Chondrocyte (in vitro differentiated cells): ENCODE measurements at places on chromosomes 5 and 9. TPM values are rescaled to one million over a fixed set of nuclear protein-coding genes. Genes with fewer than 3 reads are reported as not detected.

The AQP7 gene
- 0.30 to 0.80 TPM (median 0.33 TPM) in 3 replicates for total RNA-seq

The STARD4 gene
- total RNA-seq: 47.7 to 70.9 TPM (median 69.6 TPM) in 3 replicates

GRCh38 chr9:101625876-101626275 is 31.1 kb upstream of the PPP3R2 start:
- peaks cover 4% of the 10 kb centered on the region for H3K4me1 ChIP-seq
- DNase-seq: no peak
- H3K36me3 ChIP-seq: no peaks in the 10 kb centered on the region
- no peak overlapping the region for H3K27ac ChIP-seq
- H3K27me3 ChIP-seq: peaks cover 13% of the 10 kb centered on the region

The IFNK gene
- not detected in 3 replicates for total RNA-seq

The FRRS1L gene
- total RNA-seq: 3.6 to 5.3 TPM (median 4.1 TPM) in 3 replicates

DNA sequence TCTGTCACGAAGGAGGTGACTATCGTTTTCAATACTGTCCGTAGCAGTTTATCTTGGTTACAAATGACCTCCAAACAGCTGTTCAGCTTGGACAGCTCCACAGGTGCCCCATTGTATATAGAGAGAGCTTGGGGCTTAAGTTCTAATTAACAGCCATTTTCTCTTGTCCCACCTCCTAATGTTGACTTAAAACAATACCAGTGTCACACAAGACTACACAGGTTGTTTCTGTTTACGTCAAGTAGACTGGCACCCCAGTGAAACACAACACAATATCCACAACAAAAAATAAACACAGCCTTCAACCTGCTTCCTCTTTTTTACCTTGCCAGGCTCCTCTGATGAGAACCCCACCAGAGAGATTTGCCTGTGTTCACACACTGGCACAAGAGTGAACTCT is 39.8 kb upstream of the TLE1 start:
- H3K27me3 ChIP-seq: peaks cover 2% of the 10 kb centered on the region
- no peaks in the 10 kb centered on the region for H3K36me3 ChIP-seq
- DNase-seq: no peak
- peaks cover 6% of the 10 kb centered on the region for H3K4me1 ChIP-seq

DNA sequence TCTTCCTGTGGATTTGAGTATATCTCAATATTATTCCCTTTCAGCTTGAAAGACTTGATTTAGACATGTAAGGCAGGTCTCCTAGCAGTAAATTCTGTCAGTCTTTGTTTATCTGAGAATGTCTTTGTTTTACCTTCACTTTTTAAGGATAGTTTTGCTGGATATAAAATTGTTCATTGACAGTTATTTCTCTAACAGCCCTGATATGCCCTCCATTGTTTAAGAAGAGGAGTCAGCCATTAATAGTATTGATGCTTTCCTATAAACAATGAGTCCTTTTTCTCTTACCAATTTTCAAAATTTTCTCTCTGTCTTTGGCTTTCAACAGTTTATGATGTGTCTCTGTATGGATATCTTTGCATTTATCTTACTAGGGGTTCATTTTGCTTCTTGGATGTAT is 163.5 kb upstream of the ANKRD55 start:
- H3K4me1 ChIP-seq: no peaks in the 10 kb centered on the region
- H3K36me3 ChIP-seq: peaks cover 16% of the 10 kb centered on the region
- DNase-seq: no peak
- no peaks in the 10 kb centered on the region for H3K27me3 ChIP-seq
- no peak overlapping the region for H3K4me3 ChIP-seq

GRCh38 chr9:33146298-33146697 is 20.8 kb downstream of the B4GALT1 start:
- DNase-seq: no peak
- H3K27ac ChIP-seq: no peak overlapping the region
- H3K36me3 ChIP-seq: no peaks in the 10 kb centered on the region
- peaks cover 40% of the 10 kb centered on the region for H3K4me1 ChIP-seq

- H3K27me3 ChIP-seq: no peaks in the 10 kb centered on the region
- no peak overlapping the region for H3K4me3 ChIP-seq
- H3K4me1 ChIP-seq: peaks cover 32% of the 10 kb centered on the region
- DNase-seq: no peak
- H3K36me3 ChIP-seq: peaks cover 2% of the 10 kb centered on the region
Observed at GRCh38 chr5:168985454-168985853, 315.5 kb downstream of the SLIT3 start.
